ENCODE measurements at places on chromosomes 7 and 10. TPM values are rescaled to one million over a fixed set of nuclear protein-coding genes. Genes with fewer than 3 reads are reported as not detected.

The SKIDA1 gene
- total RNA-seq: 1.2 TPM

The POLR1F gene
- 17.4 TPM for total RNA-seq

The TUBB8 gene
- not detected for total RNA-seq

The LRRC18 gene
- 0.39 TPM for total RNA-seq

The GFRA1 gene
- 49.8 TPM for total RNA-seq

The STEAP1B gene
- 2.0 TPM for total RNA-seq

The PDZD8 gene
- total RNA-seq: 20.9 TPM

The PTPRZ1 gene
- 47.6 TPM for total RNA-seq

The CTAGE8 gene
- 5.3 TPM for total RNA-seq

The PRSS37 gene
- total RNA-seq: not detected

The EPHA1 gene
- 16.2 TPM for total RNA-seq

The PLEKHS1 gene
- not detected for total RNA-seq

- peak; percentile 57 for DNase-seq
Observed at GRCh38 chr7:75776295-75776971, 4.4 kb upstream of the CCL26 start.

DNA sequence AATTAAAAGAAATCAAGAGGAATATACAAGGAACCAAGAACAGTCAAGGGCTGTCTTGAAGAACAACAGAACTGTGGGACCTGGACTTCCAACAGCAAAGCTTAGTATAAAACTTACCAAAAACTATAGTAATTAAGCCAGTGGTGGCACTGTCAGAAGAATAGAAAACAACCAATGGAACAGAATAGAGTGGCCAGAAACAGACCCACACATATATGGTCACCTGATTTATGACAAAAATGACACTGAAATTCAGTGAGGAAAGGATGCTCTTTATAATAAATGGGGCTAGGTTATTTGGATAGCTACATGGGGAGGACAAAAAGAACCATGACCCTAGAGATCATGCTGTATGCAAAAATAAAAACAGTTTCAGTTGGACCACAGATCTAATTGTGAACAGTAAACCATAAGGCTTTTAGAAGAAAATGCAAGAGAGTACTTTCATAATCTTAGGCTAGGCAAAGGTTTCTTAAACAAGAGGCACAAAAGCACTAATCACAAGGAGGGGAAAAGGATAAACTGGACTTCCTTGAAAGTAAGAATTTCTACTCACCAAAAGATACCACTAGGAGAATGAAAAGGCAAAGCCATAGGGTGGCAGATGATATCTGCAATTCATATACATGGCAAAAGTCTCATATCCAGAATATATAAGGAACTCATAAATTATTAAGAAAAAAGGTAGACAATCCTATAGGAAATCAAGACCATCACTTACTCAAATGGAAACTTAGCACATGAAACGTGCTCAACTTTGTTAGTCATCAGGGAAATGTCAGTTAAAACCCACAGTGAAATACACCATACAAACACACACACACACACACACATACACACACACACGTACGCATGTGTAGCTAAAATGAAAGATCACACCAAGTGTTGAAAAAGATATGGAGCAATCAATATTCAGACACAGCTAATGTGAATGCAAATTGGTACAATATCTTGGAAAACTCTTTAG, 20.8 kb downstream of the HYCC1 start:
- no peak for DNase-seq

- DNase-seq: no peak
Observed at GRCh38 chr10:86964061-86964846, 4.0 kb upstream of the ADIRF start.

- DNase-seq: no peak
Observed at GRCh38 chr10:21002091-21002878, 105.2 kb upstream of the NEBL start.

GRCh38 chr10:122117475-122117874, 128.5 kb downstream of the TACC2 start:
- DNase-seq: no peak

DNA sequence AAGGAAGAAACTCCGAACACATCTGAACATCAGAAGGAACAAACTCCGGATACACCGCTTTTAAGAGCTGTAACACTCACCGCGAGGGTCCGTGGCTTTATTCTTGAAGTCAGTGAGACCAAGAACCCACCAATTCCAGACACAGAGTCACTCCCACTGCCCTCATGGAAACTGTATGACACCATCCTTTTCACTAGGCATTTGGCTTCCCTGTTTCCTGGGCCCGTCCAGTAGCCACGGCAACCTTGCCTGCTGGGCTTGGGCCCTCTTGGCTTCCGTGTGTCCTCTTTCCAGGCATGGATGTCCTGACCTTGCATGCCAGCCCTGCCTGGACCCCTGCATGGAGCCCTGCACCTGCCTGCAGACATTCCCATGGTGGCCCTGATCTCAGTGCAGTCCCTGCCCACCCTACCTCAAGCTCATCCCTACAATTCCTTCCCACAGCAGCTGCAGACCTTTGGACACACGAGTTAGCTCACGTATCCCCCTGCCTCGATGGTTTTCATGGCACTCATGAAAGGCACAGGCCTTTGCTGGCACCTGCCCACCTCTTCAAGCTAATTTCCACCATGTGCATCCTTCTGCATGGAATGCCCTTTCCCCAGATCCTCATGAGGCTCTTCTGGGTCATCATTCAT, 6.7 kb downstream of the SH2D4B start:
- DNase-seq: no peak

- DNase-seq: no peak
Observed at GRCh38 chr10:68235111-68235510, 3.2 kb upstream of the ATOH7 start.

DNA sequence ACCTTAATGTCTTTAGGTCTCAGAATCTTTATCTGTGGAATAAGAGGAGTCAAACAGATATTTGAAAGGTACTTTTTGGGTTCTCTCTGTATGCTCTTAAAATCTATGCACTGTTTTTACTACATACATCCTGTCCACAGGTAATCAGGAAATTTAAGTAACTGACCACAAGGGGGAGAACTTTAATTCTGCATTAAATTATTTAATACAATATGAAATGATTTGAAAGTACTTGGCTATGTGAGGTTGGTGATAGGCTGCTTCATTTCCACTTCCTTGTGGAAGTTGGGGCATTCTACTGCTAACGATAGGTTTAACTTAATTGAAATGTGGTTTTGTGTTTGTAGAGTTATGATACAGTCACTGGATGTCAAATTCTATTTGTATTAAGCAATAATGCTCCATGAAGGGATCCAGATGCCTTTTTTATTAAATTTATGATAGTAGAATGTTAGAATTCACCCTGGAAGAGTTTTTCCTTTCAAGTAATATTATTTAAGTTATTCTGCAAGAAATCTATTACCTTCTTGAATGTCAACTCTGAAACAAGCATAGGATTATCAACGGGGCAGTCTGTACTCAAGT, 6.0 kb downstream of the TEX47 start:
- DNase-seq: no peak

DNA sequence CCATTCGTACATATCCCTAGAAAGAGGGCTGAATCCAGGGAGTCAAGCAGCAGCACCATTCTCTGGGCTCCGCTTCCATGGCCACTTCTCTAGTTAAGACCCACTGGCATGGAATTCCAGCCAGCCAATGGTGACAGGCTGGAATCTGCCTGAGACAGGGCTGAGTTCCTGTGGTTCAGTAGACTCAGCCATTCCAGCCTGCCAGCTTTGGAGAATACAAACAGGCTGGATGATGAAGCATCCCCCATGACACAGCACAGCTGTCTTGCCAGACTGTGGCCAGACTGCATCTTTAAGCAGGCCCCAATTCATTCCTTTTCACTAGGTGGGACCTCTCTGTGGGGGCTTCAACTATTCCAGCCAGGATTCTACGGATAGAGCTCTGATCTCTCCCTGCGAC, 329.6 kb downstream of the XPNPEP1 start:
- DNase-seq: no peak

DNA sequence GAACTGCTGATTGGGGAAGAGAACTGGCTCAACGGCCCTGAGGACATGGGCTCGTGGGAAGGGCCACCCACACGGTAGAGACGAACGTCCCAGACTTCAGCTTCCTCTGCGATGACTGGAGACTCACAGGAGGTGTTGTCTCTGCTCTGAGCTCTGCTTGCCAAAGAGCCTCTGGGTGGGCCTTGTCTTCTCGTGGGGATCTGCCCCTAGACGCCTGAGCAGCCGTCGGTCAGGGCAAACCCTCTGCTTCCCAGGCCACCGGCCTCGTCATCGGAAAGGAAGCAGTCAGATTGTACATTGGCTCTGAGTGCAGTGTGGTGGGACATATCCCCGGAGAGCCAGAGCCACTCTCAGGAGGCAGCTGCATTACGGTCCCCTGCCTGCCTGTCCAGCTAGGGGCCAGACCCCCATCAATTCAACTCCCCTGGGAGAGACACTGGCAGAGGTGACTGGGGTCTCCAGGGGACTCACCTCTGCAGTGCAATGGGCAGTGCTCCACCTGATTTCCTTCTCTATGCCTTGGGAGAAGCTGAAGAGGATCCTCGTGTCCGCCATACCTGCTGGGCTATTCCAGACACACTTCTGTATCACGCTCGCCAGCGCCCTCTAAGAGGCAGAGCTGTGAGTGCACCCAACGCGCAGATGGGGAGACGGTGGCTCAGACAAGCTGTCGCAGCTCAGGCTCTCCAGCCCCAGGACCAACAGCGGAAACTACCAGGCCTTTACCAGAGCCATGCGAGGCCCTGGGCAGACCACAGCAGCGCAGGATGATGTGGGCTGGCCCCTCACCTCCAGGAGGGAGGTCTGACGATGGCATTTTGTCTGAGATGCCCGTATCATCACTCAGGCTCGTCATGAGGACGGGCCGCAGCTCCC, 227.4 kb downstream of the TCERG1L start:
- no peak for DNase-seq

- no peak for DNase-seq
Observed at GRCh38 chr10:69261184-69261583, 17.1 kb upstream of the HK1 start.

- no peak for DNase-seq
Observed at GRCh38 chr7:51634538-51634937, 317.9 kb upstream of the COBL start.

GRCh38 chr10:72709041-72709440, 17.1 kb downstream of the MCU start:
- DNase-seq: peak; percentile 63

- DNase-seq: no peak
Observed at GRCh38 chr10:63866747-63867140, 345.5 kb downstream of the REEP3 start.

- DNase-seq: no peak
Observed at GRCh38 chr10:105024184-105024583, 383.1 kb downstream of the SORCS3 start.

DNA sequence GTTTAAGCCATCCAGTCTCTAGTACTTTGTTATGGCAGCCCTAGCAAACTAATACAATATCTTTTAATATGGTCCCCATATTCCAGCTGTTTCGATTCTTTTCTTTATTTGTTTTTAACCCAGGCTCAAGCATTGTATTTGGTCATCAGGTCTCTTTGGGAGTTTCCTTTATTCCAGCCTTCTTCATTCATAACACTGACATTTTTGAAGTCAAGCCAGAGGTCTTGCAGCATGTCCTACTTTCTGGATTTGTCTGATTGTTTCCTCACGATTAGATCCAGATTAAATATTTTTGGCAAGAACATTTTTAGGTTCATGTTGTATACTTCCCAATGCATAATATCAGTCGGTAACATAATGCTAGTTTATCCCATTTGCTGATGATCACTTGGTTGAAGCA, 11.8 kb downstream of the SLC25A13 start:
- DNase-seq: peak; percentile 35

DNA sequence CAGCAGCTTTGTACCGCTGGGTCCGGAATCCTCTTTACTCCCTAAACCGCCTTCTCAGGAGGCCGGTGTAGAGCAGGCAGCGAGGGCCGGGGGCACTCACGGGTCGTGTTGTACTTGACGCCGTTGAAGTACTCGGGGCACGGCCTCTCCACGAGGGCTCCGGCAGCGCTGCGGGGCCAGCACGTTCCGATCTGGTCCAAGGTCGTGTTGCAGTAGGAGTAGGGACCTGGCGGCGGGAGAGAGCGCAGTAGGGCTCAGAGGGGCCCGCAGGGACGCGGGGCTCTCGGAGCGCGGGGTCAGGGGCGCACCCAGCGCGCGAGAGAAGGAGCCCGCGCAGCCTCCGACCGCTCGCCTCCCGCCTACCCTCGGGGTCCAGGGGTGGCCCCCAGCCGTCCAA, 443 bp downstream of the CRHR2 start:
- DNase-seq: no peak

GRCh38 chr10:513393-513792, 176.1 kb downstream of the DIP2C start:
- DNase-seq: no peak

Measured in skin of body (tissue), 3 donors.